ENCODE measurements at places on chromosomes 12 and 14. TPM values are rescaled to one million over a fixed set of nuclear protein-coding genes. Genes with fewer than 3 reads are reported as not detected.

CD27 gene
- total RNA-seq, result 0.25 TPM

SERPINA1 gene
- 9.1 TPM for total RNA-seq

BIN2 gene
- 0.22 TPM for total RNA-seq

RPS26 gene
- 70.2 TPM for total RNA-seq

GRCh38 chr14:79557309-79557708 is 654.0 kb downstream of the DIO2 start:
- no peak for DNase-seq
